ENCODE measurements at places on chromosomes 5 and 9. TPM values are rescaled to one million over a fixed set of nuclear protein-coding genes. Genes with fewer than 3 reads are reported as not detected.

The THBS4 gene
- 1.3 TPM for total RNA-seq

GRCh38 chr9:124045830-124046177, 34.2 kb downstream of the LHX2 start:
- DNase-seq: no peak

GRCh38 chr9:89358376-89358916, 40.1 kb downstream of the SECISBP2 start:
- DNase-seq: no peak

GRCh38 chr5:69288069-69288468, 44.5 kb downstream of the CCDC125 start:
- no peak for DNase-seq

DNA sequence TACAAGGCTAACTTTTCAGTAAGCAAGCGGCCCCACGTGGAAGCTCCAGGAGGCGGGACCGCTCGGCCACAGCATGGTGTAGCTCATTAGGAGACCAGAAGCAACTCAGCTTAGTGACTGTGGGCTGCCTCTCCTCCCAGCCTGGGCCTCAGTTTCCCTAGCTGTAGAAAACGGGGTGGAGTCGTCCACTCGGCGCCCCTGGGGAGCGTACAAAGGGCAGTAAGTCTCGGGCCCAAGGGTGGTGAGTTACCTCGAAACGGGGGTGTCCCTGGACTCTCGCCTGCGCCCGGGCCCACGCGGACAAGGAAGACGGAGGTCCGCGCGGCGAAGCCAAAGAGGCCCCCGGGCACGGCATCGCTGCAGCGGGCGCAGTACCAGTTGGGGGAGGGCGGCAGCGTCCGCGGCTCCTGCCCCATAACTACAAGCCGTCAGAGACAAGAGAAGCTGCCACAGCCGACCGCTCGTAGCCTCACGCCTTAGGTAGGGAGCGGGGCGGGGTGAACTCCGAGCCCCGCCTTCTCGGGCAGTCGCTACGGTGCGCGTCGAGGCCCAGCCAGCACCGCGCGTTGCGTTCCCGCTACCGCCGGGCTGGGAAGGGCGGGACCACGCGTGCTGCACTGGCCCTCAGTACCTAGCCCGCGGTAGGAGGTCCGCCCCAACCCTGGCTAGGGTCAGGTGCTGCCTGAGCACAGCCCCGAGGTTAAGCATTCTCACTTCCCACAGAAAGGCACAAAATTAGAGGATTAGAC, at the start of gene GEMIN5:
GEMIN5 (minus strand) TSS at position 494 of the 749 bp plus-strand sequence; CDS start at position 416, 78 bp downstream.
- DNase-seq: peak; percentile 92

DNA sequence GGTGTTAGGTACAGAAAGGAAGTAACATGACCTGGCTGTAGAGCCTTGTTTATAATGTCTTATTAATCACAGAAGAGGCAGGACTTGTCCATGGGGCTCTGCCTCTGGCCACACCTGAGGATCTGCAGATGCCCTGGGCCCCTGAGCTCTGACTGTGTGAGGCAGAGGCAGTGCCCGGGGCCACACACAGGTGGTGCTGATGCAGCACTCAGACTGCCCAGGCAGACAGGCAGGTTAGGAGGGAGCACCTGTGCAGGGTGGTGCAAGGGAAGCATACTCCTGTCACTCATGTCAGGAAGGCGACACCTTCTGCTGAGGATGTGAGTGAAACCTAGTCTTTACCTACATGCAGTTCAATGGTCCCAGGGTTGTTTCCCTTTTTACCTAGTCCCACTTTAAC, 88.7 kb downstream of the CFAP90 start:
- DNase-seq: no peak

GRCh38 chr5:15393146-15393545, 106.8 kb upstream of the FBXL7 start:
- no peak for DNase-seq

- peak; percentile 71 for DNase-seq
Measured at GRCh38 chr9:107172160-107172978, 110.7 kb upstream of the RAD23B start.

The ANXA2R gene
- 8.0 TPM for total RNA-seq

DNA sequence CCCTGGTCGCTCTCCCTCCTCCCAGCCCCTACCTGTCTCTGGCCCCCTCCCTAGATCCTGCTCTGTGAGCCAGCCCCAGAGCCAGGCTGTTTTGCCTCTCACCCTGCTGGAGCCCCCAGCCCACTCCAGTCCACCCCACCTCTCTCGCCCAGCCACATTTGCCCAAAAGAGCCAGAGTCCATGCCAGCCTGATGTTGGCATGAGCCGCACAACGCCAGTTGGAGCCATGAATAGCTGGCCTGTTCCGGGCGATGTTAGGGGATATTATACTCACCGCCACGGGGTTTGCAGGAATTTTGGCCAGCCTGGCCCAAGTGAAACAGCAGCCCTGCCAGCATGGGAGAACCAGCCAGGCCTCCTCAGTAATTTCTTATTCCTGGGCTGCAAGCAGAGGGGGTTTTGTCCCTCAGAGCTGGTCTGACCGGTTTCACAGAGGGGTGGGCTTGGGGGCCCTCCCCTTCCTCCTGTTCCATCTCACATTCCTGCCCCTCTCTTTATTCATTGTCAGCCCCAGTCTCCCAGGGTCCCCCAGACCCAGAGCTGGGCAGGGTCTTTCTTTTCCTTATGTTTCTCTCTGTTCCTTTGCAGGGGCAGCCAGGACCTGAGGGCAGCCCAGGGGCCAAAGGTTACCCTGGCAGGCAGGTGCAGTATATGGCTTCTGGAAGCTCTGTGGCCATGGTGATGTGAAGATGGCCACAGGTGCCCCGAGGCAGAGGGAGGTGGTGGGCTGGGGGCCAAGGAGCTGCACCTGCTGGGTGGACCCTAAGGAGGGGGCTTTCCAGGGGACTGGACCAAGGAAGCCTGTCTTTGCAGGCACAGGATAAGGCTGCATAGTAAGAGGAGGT, 50.1 kb downstream of the COL27A1 start:
- DNase-seq: no peak

- DNase-seq: no peak
Measured at GRCh38 chr9:79432485-79432884, 139.3 kb upstream of the TLE4 start.

The SETD9 gene
- total RNA-seq: 11.9 TPM

The SPINK4 gene
- not detected for total RNA-seq

- no peak for DNase-seq
Measured at GRCh38 chr5:88663793-88664216, 219.2 kb downstream of the MEF2C start.

The SPINK7 gene
- total RNA-seq: not detected

The IL13 gene
- not detected for total RNA-seq

GRCh38 chr5:58722160-58722559, 139.3 kb downstream of the RAB3C start:
- DNase-seq: no peak

The PLCXD3 gene
- not detected for total RNA-seq

DNA sequence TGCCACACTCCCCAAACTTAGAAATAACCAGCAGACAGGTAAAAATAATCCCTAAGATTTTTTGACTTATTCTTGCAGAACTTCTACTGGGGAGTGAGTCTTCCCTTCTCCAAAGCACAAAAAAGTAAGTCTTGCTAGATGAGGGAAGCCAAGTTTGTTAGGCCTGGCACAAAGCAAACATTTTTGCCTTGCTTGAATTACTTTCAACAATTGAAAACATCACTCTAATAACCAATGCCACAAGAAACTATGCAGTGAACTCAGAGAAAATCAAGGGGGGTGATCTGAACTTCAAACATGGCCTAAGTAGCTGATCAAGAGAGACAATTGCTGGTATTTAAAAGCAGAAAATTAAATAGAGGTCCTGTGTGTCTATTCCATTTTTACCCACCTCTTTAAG, 123.6 kb upstream of the SLC1A3 start:
- DNase-seq: no peak

- no peak for DNase-seq
Measured at GRCh38 chr9:96192710-96193109, 109.3 kb downstream of the HSD17B3 start.

The HAVCR1 gene
- total RNA-seq: 6.0 TPM

The EIF4EBP3 gene
- 14.1 TPM for total RNA-seq

- DNase-seq: no peak
Measured at GRCh38 chr9:79824265-79824664, 252.5 kb downstream of the TLE4 start.

DNA sequence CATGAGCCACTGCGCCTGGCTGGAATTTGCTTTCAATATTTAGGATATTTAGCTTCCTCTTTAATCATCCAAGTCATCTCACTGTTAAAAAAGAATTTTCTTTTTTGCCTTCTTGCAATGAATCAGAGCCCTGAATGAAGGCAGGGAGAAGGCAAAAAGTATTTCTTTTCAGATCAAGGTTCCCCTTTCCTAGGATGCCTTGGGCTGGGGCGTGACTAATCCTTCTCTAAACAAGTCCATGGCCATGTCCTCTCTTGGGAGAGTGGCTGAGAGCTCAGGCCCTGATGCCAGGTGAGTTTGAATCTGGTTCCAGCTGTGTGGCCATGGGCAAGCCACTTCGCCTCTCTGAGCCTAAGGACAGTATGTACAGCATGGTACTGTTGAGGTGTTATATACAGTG, 84.8 kb upstream of the NEURL1B start:
- DNase-seq: no peak

- DNase-seq: no peak
Measured at GRCh38 chr9:130899051-130899748, 2.6 kb upstream of the QRFP start.

DNA sequence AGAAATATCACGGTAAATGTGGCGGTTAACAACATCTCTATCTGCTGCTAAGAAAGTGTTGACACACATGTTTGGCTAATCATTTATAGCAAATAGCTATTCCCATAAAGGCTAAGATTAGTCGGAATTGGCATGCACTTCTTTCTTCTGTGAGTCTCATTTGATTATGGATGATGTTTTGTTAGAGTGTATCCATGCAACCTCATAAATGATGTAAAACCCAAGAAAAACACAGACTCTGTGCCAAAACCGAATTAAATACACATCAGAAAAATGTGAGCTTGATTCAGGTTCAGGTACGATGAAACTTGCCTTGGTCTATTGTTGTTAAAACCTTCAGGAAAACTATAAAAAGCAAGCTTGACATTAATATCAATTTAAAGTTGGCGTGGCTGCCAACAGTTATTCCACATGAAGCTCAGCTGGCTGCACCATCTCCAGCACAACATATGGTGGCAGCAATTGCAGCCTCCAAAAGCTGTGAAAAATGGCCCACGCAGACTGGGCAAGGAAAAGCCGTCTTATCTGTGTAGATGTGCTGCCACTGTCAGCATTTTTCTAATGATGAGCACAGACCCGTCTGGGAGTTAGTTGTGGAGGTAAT, 41.1 kb upstream of the ICE1 start:
- DNase-seq: no peak

GRCh38 chr9:13755551-13755950, 476.1 kb upstream of the MPDZ start:
- no peak for DNase-seq

- DNase-seq: no peak
Measured at GRCh38 chr5:154146409-154146808, 44.1 kb upstream of the GALNT10 start.

The ROR2 gene
- not detected for total RNA-seq

GRCh38 chr9:5113994-5114748, 71.3 kb downstream of the INSL6 start:
- DNase-seq: no peak

The STPG3 gene
- not detected for total RNA-seq

DNA sequence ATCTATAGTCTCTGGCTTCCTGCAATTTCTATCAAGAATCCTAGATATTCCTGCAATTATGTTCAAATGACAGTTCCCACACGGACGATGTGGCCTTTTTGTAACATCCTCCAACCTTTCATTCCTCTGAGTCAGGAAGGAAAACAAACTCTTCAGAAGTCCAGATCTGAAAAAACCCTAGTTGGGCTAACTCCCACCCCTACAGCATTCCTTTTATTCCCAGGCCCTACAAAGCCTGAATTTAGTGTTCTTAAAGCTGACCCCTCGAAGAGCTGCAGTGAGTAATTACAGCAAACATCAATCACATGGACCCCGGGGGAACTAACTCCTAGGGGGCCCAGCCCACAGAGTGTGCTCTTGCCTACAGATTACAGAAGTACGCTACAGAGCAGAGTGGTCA, 99.7 kb downstream of the SERINC5 start:
- no peak for DNase-seq

The SLC27A4 gene
- 15.3 TPM for total RNA-seq
